Mesendoderm (in vitro differentiated cells): ENCODE measurements at places on chromosomes 3 and 15.

- DNase-seq, result no peak
Measured at GRCh38 chr15:27091270-27091940, 120.4 kb downstream of the GABRG3 start.

DNA sequence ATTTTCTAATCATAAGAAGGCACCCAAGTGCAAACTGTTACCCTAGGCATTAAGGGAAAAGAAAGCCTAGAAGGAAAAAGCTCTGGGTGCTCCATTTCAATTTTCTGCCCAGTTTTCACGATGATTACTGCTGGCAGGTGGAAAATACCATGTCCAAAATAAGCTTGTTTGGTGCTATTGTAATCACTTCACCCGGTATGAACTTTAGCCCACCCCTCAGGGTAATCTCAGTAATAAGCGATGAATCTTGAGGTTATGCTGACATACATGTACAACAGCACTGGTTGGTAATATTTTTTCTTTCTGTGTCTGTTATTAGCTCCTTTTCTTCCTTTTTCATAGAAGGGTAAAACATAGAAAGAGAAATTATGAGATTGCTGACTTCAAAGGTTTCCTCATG, 88.6 kb upstream of the MEX3B start:
- DNase-seq, result no peak

GRCh38 chr15:31034152-31034551, 42.7 kb upstream of the MTMR10 start:
- DNase-seq, result peak; percentile 41

- DNase-seq, result no peak
Measured at GRCh38 chr3:138781012-138781470, 53.7 kb downstream of the PIK3CB start.

- DNase-seq, result peak; percentile 57
Measured at GRCh38 chr3:168250415-168250861, 154.7 kb upstream of the GOLIM4 start.

GRCh38 chr15:96267463-96267862, 63.0 kb upstream of the NR2F2 start:
- DNase-seq, result no peak

GRCh38 chr15:68341760-68342725, 64.5 kb downstream of the FEM1B start:
- DNase-seq, result no peak

DNA sequence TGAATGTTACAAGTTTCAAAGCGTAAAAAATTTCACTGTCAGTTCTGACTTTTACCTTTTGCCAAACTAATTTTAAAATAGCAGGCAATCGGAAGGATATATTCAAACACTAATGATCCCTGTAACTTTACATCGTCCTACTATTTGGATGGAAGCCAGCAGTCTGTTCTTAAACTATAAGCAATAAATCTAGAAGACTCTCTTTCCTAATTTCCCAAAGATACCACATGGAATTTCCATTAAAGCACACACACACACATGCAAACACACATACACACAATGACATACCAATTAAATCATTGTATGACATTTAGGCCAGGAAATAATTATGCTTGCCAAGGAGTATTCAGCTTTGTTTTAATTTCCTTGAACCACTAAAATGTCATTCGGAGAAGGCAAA, 32.0 kb downstream of the IL17RD start:
- no peak for DNase-seq

DNA sequence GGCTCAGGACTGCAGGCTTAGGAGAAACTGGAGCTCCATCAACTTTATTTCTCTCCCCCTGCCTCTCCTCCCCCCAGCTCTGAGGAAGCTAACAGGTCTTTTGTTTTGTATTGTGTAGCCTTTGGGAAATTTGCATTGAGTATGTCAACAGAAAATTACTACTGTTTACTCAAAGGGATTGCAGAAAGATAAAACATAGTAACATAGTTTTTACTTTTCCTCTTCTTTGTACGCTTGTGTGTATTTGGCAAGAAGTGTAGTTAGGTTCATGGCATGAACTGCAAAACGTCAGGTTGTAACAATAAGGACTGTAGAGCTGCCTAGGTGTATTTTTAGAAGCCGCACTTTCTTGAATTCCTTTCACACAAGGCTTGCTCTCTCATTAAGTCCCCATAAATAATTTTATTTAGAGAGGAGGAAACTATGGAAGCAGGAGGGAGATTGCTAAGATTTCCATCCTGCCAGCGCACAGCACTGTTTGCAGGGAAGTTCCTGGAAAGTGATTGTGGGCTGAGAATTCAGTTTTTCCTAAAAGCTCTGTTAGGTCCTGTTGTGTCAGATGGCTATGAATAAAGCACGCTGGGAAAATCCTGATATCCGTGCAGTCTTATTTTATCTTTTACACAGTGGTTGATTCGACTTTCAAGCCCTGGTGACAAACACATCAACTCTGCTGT, 21.1 kb upstream of the SATB1 start:
- peak; percentile 43 for DNase-seq

GRCh38 chr3:46102059-46102779, 74.9 kb upstream of the XCR1 start:
- DNase-seq, result no peak

GRCh38 chr3:8914491-8914890, 48.8 kb downstream of the RAD18 start:
- no peak for DNase-seq

- peak; percentile 81 for DNase-seq
Measured at GRCh38 chr3:11944052-11944673, 60.0 kb upstream of the SYN2 start.

GRCh38 chr3:45677033-45677446, 12.2 kb upstream of the SACM1L start:
- DNase-seq, result peak; percentile 83

GRCh38 chr3:112974894-112975293, at the start of gene CD200R1:
TSS of gene CD200R1 (minus strand) at chr3:112975103. CDS start at chr3:112974857, 246 bp downstream.
- DNase-seq, result no peak

DNA sequence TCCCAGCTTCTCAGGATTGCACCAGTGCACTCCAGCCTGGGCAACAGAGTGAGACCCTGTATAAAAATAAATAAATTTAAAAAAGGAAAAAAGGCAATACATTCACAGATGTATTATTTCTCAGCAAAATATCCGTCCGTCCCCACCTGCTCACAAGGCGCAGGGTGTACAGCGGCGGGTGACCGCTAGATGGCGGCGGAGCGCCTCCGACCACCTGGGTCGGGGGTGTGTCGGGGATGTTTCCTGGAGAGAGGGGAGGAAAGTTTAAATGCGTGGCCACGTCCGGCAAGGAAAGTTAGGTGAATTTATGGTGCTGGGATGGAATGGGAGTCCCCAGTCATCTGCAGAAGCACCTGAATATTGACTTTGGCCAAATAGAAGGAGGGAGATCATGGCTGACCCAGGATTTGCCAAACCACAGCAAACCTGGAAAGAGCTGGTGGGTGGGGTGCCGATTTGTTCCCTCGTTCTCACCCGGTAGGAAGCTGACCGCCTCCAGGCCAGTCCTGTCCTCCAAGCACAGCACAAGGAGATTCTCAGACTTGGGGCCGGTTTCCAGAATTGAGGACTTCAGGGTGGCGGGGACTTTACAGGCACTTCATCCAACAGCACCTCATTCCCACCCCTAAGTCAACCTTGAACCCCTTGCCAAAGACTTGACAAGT, 88.3 kb downstream of the TMEM266 start:
- peak; percentile 56 for DNase-seq

DNA sequence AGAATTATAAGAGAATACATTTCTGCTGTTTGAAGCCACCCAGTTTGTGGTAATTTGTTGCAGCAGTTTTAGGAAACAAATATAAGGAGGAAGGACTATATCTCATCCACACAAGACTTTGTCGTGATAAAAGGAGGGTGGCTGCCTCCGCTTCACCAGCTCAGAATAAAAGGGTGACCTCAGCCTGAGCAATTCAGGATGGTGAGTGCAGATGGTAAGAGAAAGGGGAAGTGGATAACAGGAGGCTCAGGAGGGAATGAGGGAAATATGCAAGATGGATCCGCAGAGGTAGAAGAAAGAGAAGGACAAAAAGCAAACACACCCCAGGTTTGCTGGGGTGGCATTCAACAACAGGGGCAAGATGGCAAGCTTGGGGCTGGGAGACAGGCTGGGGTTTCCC, 108.1 kb upstream of the TNFAIP8L3 start:
- DNase-seq, result no peak

- DNase-seq, result no peak
Measured at GRCh38 chr3:121430664-121431215, 115.0 kb downstream of the POLQ start.

- DNase-seq, result peak; percentile 61
Measured at GRCh38 chr3:148466143-148466542, 231.6 kb upstream of the AGTR1 start.

- no peak for DNase-seq
Measured at GRCh38 chr3:66703501-66703900, 202.7 kb upstream of the LRIG1 start.

GRCh38 chr15:58628206-58628947, 121.1 kb downstream of the ADAM10 start:
- no peak for DNase-seq

DNA sequence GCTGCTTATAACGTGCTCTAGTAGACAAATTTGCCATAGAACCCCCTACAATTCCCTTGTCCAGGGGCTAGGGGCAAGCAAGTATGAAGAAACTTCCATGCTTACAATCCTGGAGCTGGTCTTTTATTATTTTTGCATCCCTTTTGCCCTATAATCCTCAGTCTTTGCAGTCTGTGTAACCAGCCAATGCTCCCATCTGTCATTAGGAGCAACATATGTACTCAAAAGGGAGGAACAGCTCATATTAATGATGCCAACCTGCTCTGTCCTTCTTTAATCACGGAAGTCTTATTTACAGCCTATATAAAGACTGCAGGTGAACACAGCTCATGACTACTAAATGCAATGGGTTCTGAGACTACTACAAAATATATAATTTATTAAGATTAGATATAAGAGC, 263.3 kb downstream of the ZIC1 start:
- DNase-seq, result no peak

- DNase-seq, result peak; percentile 81
Measured at GRCh38 chr3:57091521-57092273, 31.2 kb downstream of the SPATA12 start.

GRCh38 chr15:94666553-94666952, 435.2 kb downstream of the MCTP2 start:
- peak; percentile 42 for DNase-seq

- no peak for DNase-seq
Measured at GRCh38 chr15:93452537-93453211, 363.7 kb upstream of the RGMA start.

DNA sequence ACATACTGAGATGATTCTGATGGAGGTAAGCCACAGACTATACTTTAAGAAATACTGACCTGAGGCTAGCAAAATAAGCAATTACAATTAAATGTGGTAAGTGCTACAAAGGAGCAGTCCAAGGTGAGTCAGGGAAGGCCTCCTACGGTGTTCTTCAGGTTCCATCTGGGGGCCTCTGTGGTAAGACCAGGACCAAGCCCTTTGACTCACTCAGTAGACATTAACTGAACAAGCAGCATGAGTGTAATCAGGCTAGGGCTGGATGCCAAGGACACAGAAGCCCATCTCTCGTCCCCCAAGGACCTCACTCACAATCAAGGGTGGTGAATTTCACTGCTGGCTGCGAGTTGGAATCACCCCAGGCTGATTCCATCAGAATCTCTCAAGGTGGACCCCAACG, 37.3 kb downstream of the DZIP1L start:
- DNase-seq, result no peak

- no peak for DNase-seq
Measured at GRCh38 chr3:111051354-111051753, 20.3 kb upstream of the NECTIN3 start.

- peak; percentile 13 for DNase-seq
Measured at GRCh38 chr15:83813682-83814081, 159.8 kb downstream of the ADAMTSL3 start.

DNA sequence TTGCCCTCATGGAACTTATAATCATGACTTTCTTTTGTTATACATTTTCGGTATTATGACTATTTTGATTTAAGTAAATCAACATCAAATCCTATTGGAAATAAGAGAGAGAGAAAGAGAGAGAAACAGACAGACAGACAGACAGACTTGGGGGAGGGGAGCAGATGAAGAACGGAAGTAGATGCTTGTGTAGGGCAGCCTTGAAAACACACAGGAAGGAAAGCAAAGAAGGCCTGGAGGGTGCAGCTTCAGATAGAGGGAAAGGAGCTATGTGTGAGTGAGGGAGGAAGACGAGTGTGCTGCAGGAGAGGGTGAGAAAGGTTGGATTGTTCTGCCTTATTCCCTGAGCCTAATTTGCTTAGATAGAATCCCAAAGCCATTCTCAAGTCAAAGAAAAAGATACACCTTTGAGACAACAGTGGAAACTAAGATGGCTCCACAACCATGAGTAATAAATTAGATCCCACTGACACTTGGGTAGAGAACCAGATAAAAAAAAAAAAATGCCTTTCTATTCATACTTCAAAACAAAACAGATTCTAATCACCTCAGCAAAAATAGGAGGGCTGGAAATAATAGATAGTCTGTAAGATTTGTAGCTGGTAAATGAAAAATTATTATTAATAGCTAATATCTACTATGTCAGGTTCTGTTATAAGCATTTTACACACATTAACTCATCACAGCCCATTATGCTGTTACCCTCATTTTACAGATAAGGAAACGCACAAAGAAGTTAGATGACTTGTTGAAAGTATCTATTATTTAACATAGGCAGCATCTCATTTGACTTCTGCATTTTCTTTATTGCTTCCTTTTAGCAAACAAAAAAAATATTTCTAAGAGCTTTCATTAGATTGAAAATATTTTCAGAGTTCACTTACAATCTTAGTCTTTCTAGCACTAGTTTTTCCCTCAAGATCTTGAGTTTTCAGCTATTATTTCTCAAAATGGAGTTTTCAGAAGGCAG, 214.1 kb downstream of the TNIK start:
- DNase-seq, result no peak

DNA sequence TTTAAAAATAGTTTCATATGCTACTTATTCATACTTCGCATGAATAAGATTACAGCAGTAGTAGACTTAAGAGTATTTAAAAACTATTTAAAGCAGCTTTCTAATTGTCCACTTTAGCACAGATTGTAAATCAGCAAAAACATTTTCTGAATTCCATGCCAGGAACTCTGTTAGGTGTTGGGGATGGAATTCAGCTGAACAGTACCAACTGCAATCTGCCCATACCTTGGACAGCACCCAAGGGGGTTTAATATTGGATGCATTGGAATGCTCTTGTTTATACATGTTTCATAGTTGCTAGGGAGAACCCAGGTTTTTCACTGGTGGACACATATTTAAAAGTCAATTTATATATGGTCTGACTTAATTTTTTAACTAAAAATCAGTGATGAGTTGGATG, 74.8 kb downstream of the PPM1L start:
- no peak for DNase-seq

GRCh38 chr3:185089751-185090150, 63.1 kb downstream of the C3orf70 start:
- no peak for DNase-seq

- DNase-seq, result no peak
Measured at GRCh38 chr3:187662848-187663409, 7.3 kb downstream of the SST start.

GRCh38 chr3:192033246-192033645, 572.3 kb downstream of the PYDC2 start:
- DNase-seq, result no peak

DNA sequence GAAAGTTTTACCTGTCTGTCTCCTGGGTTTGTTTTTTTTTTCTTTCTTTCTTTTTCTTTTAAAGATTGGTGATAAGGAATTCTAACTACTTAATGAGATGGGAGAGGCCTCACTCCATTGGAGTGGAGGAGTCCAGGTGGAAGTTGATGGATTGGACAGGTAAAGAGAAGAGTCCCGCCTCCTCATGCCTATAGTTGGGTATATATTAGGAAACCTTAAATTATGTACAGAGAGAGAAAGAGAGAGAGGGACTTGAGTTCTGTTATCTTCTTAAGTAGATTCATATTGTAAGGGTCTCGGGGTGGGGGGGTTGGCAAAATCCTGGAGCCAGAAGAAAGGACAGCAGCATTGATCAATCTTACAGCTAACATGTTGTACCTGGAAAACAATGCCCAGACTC, 158.2 kb downstream of the TP63 start:
- no peak for DNase-seq
